ENCODE measurements at places on chromosomes 7 and 10.

- DNase-seq = no peak
Observed at GRCh38 chr7:24279512-24279911, 4.5 kb upstream of the NPY start.

DNA sequence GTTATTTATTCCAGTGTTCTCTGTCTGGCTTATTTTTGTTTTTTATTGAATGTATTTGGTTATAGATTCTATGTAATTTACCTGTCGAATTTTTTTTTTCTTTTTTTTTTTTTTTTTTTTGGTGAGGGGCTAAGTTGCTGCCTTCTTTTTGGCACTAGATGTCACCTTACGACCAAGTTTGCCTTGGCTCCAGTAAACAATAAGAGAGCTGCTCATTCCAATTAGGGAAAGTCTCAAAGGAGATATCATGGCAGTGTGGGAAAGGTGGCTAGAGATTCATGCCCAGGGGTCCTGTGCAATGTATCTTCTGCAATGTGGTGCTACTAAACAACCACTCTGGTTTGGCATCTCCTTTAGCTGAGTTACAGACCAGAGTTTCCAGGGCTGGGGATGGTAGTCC lies 84.0 kb downstream of the PTPN20 start:
- no peak for DNase-seq

- DNase-seq = no peak
Observed at GRCh38 chr7:101156277-101156676, 2.0 kb downstream of the AP1S1 start.

DNA sequence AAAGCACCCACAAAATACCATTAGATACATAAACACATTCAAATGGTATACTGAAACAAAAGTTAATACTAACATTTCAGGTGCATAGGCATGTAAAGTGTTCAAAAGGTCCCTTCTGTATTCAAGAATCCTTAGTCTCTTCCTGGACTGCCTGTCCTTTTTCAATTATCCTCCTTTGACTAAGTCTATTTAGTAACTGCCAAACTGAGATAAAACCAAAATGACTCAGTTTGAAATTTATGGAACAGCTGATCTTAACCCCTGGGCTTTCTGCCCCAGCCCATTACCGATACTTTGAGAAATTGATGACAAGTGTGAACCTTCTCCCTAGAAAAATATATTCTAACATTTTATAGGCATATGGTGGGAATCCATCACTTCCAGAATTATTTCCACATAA lies 5.4 kb downstream of the EPC1 start:
- no peak for DNase-seq
